Cerebellar nuclear complex (tissue), 1 donor: ENCODE measurements at places on chromosomes 16 and 17.

DNA sequence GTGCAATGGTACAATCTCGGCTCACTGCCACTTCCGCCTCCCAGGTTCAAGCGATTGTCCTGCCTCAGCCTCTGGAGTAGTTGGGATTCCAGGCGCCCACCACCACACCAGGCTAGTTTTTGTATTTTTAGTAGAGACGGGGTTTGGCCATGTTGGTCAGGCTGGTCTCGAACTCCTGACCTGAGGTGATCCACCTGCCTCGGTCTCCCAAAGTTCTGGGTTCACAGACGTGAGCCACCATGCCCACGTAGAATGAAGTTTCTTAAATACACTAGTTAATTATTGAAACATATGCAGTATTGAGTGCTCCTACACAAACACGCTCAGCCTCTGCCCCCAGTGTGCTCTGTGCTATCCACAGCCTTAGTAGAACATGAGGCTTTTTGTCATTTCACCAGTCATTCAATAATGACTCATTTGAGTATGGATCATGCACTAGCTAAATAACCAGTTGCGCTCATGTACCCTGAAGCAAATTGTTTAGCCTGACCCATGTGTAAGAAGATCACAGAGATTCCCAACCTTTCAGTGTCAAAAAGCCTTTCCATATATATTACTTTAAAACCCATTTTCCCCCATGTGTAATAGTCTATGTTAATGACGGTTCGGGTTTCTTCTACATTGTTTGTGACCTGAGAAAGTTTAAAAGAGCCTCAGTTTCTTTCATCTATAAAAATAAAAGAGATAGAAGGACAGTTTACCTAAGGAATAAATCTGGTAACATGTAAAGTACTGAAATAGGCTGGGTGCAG is 49.7 kb downstream of the TUBD1 start:
- no peak for DNase-seq

- no peak for DNase-seq
These were observed 16.5 kb downstream of the YPEL2 start for GRCh38 chr17:59347975-59348391.

- no peak for DNase-seq
These were observed 111.0 kb downstream of the N4BP1 start for GRCh38 chr16:48498769-48499631.

GRCh38 chr17:42873315-42873714 is 22.3 kb downstream of the AOC3 start:
- DNase-seq: no peak

DNA sequence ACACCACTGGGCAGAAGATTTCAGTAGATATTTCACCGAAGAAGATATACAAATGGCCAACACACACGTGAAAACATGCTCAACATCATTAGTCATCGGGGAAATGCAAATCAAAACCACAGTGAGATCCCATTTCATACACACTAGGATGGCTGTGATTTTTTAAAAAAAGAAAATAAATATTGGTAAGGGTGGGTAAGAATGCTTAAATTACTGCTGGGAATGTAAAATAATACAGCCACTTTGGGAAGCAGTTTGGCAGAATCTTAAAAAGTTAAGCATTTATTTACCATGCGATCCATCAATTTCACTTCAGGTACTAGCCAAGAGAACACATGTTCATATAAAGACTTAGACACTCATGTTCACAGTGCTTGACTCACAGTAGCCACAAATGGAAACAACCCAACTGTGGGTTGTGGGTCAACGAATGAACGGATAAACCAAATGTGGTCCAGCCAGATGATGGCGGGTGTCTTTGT is 6.5 kb upstream of the C16orf74 start:
- DNase-seq: no peak

GRCh38 chr17:80942423-80943345 is 49.0 kb upstream of the CHMP6 start:
- DNase-seq: peak; percentile 49

- DNase-seq: no peak
These were observed 36.9 kb downstream of the SLC47A1 start for GRCh38 chr17:19570544-19571062.

GRCh38 chr17:32508926-32509325 is 22.1 kb downstream of the CDK5R1 start:
- DNase-seq: no peak

DNA sequence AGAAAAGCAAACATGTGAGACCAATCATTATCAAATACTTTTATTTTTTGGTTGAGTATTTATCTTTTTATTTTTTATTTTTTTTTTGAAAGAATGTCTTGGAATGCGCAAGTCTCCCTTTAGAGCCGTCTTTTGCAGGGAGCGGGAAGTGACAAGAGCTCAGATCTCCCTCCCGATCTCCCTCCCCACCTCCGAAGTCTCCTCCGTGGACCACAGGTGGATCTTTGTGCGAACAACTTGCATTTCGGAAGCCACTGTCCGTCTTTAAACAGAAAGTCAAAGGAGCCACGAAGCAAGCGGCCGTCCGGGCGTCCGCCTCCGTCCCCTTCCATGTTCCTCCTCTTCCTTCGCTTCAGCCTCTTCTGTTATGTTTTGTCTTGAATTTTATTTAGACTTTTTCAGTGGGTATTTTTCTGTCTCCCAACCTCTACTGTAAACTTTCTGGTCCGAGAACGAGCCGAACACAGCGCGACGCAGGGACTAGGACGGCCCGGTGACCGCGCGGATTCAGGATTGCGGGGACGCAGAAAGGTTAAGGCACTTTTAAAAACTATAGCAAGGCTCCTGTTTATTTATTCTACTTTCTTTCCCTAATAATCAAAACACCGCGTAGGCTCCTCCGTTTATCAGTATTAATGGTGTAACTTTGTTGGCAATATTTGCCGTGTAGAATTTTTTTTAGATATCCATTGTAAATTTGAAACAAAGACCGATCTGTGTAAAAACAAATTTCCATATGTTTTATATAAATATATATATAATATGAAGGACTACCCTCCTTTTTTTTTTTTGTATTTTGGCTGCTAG is 3.3 kb downstream of the FOXF1 start:
- DNase-seq: no peak

GRCh38 chr16:86764551-86764950 is 186.2 kb downstream of the FOXL1 start:
- DNase-seq: no peak

- no peak for DNase-seq
These were observed 50.8 kb downstream of the RPH3AL start for GRCh38 chr17:301681-302299.

DNA sequence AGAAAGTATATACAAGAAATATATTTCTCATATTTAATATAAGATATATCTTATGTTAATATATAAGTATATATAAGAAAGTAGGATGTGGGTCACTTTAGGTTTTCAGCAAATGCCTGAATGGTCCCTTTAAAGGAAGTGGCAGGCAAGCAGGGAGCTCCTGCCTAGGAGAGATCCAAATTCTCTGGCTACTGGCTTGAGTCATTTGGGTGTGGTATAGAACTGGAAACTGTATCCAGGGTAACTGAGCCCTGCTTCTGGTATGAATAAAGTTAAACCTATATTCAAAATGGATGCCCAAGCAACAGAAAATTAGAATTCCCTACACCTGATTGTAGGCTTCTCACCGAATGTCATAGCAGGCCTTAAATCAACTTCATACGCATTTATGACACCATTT is 144.4 kb downstream of the ZNF18 start:
- DNase-seq: no peak

DNA sequence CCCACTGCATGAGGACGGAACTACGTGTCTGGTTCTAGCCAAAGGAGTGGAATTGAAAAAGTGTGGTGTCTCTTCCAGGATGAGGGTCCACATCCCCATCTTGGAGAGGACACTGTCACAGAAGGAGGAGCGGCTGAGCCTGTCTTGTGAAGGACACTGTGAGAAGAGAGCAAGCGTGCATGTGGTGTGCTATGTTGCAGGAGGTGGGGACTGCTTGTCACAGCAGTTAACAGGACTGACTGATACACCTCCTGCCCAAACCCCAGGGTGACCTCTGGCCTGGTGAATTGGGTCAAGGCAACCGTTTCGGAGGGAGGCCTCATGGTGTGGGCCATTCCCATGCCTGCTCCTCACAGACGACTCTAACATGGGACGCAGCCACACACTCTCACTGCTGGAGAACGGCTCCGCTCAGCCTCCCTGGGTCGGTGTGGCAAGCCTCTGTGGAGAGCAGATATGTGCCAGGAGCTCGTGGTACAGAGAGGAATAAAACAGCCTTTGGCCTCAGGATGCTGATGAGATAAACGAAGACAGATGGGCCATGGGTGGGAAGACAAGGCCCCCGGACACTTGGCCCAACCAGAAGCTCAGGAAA is 56.4 kb upstream of the RBFOX3 start:
- no peak for DNase-seq

GRCh38 chr16:52451971-52452421 is 94.9 kb downstream of the TOX3 start:
- DNase-seq: no peak

DNA sequence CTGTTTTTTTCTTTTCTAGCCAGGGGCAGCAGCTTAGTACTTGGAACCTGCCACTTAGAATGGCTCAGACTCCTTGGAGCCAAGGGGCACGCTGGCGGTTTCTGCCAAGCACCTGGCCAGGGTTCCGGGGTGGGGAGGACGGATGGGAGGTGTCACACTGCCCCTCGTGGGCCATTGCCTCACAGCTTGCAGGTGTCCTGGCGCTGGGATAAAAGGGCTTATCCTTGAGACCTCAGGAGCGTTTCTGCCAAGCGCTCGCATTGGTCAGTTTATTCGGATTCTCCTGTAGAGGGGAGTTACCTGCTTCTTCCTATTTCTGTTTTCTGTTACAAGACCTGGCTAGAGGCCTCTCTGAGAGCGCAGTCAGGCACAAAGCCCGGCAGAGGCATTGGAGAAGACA is 234.6 kb downstream of the MSI2 start:
- DNase-seq: no peak

DNA sequence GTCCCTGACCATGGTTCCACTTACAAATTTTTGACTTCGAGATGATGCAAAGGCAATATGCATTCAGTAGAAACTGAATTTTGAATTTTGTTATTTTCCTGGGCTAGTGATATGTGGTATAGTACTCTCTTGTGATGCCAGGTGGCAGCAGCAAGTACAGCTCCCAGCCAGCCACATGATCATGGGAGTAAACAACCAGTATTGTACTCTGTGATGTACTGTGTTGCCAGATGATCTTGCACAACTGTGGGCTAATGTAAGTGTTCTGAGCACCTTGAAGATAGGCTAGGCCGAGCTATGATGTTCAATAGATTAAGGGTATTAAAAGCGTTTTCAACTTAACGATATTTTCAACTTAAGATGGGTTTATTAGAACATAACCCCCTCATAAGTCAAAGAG is 250.8 kb downstream of the STX8 start:
- no peak for DNase-seq

GRCh38 chr16:66091471-66091891 is 275.0 kb upstream of the CDH5 start:
- DNase-seq: no peak

- DNase-seq: peak; percentile 93
These were observed 20.2 kb downstream of the NGFR start for GRCh38 chr17:49515196-49515770.

- no peak for DNase-seq
These were observed 121.2 kb upstream of the CHMP6 start for GRCh38 chr17:80870401-80870800.

DNA sequence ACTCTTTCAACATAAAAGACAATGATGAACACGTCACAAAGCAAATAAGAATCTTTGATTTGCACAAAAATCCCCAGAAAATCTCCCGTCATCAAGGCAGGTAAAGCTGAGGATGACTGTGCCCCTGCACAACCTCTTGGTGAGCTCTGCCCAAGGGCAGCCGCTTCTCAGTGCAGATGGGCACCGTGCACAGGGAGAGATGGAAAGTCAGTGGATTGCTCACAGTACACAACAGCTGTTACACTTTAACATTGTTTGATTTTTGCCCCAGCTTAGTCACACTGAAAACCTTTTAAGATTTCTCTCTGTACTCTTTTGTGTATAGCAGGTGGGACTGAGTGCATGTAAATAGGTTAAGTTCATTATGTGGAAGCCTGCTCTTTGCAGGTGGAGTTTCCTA is 104.2 kb downstream of the CDK5R1 start:
- no peak for DNase-seq

DNA sequence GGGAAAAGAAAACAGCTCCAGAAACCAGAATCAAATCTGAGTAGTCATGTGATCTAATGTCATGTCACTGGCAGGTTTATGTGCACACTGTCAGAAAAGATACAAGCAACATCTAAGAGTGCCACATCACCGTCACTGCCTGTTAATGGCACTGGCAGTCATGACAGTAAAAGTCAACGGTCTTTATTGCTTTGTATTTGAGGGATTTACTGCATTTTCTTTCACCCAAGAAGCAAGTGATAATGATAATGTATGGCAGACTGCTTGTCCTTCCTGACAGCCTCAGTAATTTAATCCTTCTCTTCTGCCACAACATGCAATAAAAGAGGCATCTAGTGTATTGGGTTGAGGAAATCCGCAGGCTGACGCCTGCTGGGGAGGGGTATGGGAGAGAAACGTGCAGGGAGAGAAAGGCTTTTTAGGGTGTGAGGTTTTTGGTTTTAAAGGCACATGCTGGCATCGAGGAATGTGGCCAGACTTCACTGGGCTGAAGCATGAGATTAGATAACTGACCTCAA is 92.4 kb downstream of the RPGRIP1L start:
- DNase-seq: no peak

DNA sequence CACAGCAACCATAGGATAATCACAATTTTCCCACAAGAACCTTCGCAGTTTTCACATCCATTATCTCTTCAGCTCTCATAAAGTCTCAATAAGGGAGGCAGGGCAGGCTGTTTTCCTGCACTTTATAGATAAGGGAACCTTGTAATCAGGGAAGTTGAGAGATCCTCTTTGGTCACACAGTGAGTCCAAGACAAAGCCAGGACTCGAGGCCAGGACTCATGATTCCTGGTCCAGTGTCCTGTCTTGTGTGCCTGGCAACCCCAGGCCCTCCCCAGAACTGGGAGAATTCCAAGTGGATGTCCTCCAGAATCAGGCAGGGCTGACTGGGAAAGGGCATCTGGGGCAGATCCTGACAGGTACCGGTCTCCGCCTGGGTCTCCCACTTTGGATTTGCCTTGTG is 23.1 kb upstream of the PHF12 start:
- no peak for DNase-seq

DNA sequence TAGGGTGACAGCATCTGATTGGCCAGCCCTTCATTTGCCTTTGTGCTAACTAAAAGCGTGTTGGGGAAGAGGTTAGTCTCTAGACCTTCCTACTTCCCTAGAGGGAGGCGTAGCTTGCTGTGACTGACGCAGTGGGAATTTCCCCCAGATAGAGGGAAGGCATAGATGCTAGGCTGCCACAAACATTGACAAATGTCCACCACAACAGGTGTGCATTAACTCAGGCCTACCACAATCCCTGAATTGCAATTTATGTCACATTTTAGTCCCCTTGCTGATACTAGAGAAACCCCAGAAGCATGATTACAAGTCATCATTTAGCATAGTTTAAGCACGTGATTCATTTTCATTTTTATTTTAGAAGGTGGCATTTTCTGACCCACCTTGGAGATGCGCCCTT is 76.3 kb upstream of the WSB1 start:
- no peak for DNase-seq

DNA sequence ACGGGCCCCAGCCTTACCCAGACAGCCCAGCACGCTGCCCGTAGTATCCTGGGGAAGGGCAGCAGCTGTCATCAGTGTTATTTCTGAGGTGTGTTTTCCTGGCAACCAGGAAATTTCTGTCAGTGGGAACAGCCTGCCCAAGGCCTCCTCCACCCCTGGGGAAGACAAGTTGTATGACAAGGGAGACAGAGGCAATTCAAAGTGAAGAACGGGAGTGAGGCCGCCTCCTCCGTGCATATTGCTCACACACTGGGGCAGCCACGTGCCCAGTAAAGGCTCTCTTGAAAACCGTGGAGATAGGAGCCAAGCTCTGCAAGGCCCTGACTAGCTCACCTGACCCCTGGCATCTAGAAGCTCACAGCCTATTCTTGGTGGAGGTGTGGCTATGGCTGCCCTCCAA is 57.6 kb downstream of the RAI1 start:
- no peak for DNase-seq
